Activated CD4-positive, alpha-beta T cell treated with anti-CD3 and anti-CD28 coated beads, Interleukin-2, amount 50 U/mL, for 48 hours (primary cell): ENCODE measurements at places on chromosomes 16 and 17.

GRCh38 chr17:74972973-74973328, 392 bp upstream of the HID1 start:
- DNase-seq = peak; percentile 12

DNA sequence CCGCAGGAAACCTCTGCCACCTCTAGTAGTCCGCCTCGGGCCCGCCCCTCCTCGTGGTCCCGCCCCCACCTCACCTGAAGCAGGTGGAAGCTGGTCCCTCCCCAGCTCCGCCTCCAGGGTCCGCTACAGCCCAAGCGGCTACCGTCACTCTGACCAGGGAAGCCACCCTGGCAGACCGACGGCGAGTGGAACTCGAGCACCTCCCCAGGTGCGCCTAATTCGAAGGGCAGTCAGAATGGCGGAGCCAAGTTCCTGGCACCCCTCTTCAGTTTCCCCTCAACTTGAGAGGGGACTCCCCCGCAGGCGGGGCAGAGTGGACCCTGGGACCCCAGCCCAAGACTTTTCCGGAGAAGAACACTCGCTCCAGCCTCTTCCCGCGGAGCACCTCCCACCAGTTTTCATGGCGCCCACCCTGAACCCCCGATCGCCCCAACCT, 507 bp downstream of the FHOD1 start:
- no peak for DNase-seq

- no peak for DNase-seq
Observed at GRCh38 chr17:1095853-1096173, 84.0 kb downstream of the ABR start.

- DNase-seq = no peak
Observed at GRCh38 chr17:3511852-3512504, 36.2 kb downstream of the ASPA start.

- DNase-seq = no peak
Observed at GRCh38 chr17:19414396-19415280, 3.6 kb downstream of the RNF112 start.

GRCh38 chr17:41666237-41666641, 22.4 kb upstream of the EIF1 start:
- peak; percentile 73 for DNase-seq

GRCh38 chr17:39719563-39720355, 10.6 kb downstream of the MIEN1 start:
- no peak for DNase-seq

GRCh38 chr17:79755591-79755990, 22.4 kb upstream of the CBX2 start:
- DNase-seq = no peak

DNA sequence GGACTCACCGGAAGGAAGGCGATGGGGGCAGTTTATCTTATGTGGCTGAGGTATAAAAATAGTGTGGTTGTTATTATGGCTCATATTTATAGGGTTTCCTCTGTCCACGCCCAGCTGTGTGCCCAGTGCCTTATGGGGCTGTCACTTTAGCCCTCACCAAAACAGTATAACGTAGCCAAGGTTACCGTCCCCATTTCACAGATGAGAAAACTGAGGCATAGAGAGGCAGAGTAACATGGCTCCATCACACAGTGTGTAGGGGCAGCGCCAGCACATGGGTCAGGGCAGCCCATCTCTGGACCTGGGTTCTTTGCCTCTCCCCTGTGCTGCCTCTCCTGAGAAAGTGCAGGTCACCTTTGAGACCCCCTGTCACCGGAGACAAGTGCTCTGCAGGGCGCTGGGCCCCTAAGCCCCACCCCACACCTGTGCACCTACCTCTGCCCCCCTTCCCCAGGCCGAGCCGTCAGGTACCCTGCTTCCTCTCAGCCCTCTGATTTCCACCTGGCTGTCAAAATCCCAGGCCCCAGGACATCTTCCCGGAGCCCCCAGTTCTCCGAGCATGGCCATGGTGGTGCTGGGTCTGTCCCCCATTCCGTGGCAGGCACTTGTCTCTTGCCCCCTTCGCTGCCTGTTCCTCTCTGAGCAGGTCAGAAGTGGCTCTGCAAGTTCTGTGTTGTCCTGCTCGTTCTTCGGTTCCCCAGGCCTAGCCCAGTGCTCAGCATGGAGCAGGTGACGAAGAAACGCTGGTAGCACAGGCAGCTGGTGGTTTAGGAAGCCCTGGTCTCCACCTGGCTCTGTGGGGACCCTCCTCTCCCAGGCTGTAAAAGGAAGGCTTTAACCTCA, 7.2 kb downstream of the KIAA0513 start:
- DNase-seq = no peak

DNA sequence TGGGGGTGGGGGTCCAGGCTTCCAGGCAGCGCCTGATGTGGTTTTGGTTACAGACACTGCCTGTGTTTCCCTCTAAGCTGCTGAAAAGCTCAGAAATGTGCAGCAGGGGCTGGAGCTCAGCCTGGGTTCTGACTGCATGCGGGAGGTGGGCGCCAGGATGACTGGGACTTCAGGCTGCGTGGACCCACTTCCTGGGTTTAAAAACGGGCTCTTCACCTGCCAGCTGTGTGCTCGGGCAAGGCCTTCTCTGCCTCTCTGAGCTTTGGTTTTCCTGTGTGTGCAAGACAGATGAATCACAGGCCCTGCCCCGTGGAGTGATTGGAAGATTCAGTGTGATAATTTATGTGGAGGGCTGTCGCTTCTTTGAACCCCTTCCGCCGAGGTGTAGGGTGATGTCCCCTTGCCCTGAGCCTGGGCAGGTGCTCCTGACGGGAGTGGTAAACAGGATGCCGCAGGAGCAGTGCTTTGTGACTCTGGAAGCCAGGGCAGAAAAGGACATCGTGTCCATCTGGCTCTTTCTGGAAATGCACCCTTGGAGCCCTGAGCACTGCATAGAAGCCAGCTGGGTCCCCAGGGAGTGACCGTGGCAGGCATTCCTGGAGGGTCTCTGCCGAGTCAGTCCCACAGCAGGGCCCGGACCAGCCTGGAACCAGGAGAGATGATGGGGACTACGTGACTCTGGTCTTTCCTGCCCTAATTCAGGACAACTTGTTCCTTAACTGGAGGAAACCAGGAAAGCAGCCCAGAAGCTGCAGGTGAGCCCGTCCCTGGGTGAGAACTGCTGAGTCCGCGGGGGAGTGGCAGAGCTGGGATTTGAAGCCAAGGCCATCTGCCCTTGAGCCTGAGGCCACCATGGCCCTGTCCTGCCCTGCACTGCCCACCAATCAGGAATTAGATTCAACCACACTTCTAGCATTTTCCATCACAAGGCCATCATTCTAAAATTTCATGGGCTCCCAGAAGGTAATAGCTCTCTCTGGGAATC, 28.5 kb upstream of the SLC7A5 start:
- DNase-seq = peak; percentile 75

- no peak for DNase-seq
Observed at GRCh38 chr16:74320707-74321106, 24.1 kb downstream of the PSMD7 start.

- DNase-seq = no peak
Observed at GRCh38 chr16:66382171-66382965, 15.9 kb downstream of the CDH5 start.

DNA sequence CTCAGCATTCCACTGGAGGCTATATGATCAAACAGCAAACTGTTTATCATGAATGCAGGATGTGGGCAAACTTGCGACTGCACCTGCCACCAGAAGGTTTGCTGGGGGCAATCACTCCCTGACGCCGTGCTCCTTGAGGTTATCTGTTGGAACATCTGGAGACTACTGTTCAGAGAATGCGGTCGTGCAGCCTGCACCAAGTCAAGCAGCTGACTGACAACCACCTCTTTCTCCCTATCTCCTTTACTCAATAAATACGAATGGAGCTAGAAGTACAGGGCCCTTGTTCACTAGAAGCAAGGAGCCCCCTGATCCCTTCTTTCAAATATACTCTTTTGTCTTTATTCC, 2101.2 kb downstream of the TP53TG3F start:
- DNase-seq = no peak

GRCh38 chr17:60292697-60293096, 99.2 kb downstream of the USP32 start:
- no peak for DNase-seq

- DNase-seq = peak; percentile 67
Observed at GRCh38 chr16:50326835-50327465, 41.8 kb downstream of the BRD7 start.

- no peak for DNase-seq
Observed at GRCh38 chr17:66582373-66583111, 252.4 kb upstream of the CACNG5 start.
